ENCODE measurements at places on chromosomes 6 and 20. TPM values are rescaled to one million over a fixed set of nuclear protein-coding genes. Genes with fewer than 3 reads are reported as not detected.

GRCh38 chr20:38303908-38304379 is at the start of gene BPI:
Gene BPI (plus strand): TSS chr20:38304156. CDS start chr20:38304224, 68 bp downstream.
- DNase-seq: peak; percentile 89

The TAGAP gene
- total RNA-seq: 1.7 TPM

GRCh38 chr20:24572140-24572539 is 102.7 kb downstream of the SYNDIG1 start:
- DNase-seq: no peak

- DNase-seq: no peak
These were observed 20.9 kb downstream of the KCTD20 start for GRCh38 chr6:36463676-36464075.

GRCh38 chr6:5401845-5402738 is 140.8 kb downstream of the FARS2 start:
- DNase-seq: no peak

The RUNX2 gene
- 0.43 TPM for total RNA-seq

The GHRH gene
- not detected for total RNA-seq

The PPIL6 gene
- total RNA-seq: 4.5 TPM

The DAAM2 gene
- total RNA-seq: 14.7 TPM

The ENPP5 gene
- total RNA-seq: 2.8 TPM

The SLC26A8 gene
- total RNA-seq: not detected

GRCh38 chr6:24910961-24911725 is 24.6 kb downstream of the RIPOR2 start:
- peak; percentile 80 for DNase-seq

DNA sequence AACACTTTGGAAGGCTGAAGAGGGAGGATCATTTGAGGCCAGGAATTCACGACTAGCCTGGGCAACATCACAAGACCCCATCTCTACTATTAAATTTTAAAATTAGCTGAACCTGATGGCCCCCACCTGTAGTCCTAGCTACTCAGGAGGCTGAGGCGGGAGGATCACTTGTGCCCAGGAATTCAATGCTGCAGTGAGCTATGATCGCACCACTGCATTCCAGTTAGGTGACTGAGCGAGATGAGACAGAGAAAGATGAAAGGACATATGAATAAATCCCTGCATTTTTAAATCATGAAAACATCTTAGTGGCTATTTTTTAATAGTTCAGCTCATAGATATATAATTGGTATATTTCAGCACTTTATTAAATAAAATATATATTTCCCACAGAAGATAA is 93.8 kb downstream of the GPR63 start:
- no peak for DNase-seq

DNA sequence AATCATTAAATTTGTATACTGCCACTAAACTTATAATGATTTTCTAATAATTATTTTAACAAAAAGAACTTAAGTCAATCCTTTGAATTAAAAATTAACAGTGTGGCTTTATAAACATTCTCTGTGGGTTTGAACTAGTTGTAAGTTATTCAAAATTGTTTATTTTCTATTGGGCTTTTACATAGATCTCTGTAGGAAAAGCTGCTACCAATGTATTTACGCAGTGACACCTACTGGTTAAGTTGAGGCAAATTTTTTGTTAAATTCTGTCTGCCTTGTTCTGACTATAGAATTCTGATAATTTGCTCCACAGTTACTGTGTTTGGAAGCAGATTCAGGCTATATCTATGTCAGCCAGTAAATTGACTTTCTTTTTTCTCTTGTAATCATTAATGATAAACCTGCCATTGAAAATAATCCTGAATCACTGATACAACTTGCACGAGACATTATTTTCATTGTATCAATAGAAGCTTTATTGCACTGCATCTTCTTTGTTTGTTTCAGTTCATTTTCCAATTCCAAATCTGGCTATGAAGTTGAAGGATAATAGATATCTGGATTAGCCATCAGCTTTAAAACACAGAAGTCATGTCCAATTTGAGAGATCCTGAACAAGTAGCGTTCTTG is 66.0 kb upstream of the UTRN start:
- DNase-seq: no peak

GRCh38 chr6:106090001-106090400 is 3.9 kb downstream of the PRDM1 start:
- DNase-seq: no peak

The GSTA3 gene
- not detected for total RNA-seq

DNA sequence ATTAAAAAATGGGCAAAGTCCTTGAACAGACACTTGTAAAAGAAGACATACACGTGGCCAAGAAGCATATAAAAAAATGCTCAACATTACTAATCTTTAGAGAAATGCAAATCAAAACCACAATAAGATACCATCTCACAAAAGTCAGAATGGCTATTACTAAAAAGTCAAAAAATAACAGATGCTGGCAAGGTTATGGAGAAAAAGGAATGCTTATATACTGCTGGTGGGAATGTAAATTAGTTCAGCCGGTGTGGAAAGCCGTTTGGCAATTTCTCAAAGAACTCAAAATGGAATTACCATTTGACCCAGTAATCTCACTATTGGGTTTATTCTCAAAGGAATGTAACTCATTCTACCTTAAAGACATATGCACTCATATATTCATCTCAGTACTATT is 166.6 kb downstream of the KHDC1L start:
- DNase-seq: no peak

The WFDC12 gene
- not detected for total RNA-seq

- no peak for DNase-seq
These were observed at the start of gene ANKRD60 for GRCh38 chr20:58228484-58229197. Gene ANKRD60 (minus strand): TSS chr20:58228653. CDS start chr20:58228653, 0 bp downstream.

The EGFL8 gene
- 7.8 TPM for total RNA-seq

The FUT9 gene
- total RNA-seq: not detected

- no peak for DNase-seq
These were observed 1.1 kb downstream of the PPIL4 start for GRCh38 chr6:149544646-149545257.

DNA sequence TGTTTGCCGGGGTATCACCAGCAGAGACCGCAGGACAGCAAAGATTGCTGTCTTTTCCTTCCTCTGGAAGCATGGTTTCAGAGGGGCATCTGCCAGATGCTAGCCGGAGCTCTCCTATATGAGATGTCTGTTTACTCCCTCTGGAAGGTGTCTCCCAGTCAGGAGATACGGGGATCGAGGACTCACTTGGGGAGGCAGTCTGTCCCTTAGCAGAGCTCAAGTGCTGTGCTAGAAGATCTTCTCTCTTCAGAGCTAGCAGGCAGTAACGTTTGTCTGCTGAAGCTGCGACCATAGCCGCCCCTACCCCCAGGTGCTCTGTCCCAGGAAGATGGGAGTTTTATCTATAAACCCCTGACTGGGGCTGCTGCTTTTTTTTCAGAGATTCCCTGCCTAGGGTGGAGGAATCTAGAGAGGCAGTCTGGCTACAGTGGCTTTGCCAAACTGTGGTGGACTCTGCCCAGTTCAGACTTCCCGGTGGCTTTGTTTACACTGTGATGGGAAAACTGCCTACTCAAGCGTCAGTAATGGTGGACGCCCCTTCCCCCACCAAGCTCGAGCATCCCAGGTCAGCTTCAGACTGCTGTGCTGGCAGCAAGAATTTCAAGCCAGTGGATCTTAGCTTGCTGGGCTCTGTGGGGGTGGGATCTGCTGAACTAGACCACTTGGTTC is 133.0 kb upstream of the FLRT3 start:
- no peak for DNase-seq

The EFCAB8 gene
- 0.43 TPM for total RNA-seq

The SLC12A5 gene
- not detected for total RNA-seq

- no peak for DNase-seq
These were observed 91.3 kb downstream of the FRK start for GRCh38 chr6:115969207-115969929.

- DNase-seq: no peak
These were observed 20.0 kb upstream of the TRIM27 start for GRCh38 chr6:28943557-28944411.

- no peak for DNase-seq
These were observed 34.3 kb downstream of the FNDC1 start for GRCh38 chr6:159203304-159204005.

The MYBL2 gene
- total RNA-seq: 1.4 TPM

GRCh38 chr6:141164042-141164743 is 968.5 kb upstream of the GJE1 start:
- no peak for DNase-seq

DNA sequence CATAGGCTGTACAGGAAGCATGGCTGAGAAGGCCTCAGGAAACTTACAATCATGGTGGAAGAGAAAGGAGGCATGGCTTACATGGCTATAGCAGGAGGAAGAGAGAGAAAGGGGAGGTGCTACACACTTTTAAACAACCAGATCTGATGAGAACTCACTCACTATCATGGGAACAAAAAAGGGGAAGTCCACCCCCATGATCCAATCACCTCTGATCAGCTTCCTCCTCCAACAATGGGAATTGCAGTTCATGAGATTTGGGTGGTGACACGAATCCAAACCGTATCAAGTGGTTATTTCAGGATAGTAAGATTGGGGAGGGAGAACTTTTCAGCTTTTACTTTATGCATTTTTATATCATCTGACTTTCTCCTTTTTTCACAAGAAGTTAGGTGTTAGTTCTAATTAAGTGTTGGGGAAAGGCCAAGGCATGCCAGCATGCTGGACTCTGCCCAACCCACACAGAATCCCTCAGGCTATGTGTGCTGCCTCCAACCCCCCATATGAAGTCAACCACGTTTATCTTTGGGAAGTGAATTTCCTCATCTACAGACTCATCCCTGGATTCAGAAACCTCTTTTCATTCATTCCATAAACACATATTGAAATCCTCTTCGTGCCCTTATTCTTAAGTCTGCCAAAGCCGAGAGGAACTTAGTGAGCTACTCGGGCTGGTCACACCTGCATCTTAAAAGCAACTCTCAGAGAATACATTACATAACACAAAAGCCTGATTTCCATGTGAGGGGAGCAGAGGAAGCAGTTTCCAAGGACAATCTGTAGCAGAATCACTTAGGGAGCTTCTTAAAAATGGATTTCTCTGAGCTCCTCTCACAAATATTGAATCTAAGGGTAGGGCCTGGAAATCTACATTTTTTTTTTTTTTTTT is 16.7 kb upstream of the CLIC5 start:
- DNase-seq: no peak

DNA sequence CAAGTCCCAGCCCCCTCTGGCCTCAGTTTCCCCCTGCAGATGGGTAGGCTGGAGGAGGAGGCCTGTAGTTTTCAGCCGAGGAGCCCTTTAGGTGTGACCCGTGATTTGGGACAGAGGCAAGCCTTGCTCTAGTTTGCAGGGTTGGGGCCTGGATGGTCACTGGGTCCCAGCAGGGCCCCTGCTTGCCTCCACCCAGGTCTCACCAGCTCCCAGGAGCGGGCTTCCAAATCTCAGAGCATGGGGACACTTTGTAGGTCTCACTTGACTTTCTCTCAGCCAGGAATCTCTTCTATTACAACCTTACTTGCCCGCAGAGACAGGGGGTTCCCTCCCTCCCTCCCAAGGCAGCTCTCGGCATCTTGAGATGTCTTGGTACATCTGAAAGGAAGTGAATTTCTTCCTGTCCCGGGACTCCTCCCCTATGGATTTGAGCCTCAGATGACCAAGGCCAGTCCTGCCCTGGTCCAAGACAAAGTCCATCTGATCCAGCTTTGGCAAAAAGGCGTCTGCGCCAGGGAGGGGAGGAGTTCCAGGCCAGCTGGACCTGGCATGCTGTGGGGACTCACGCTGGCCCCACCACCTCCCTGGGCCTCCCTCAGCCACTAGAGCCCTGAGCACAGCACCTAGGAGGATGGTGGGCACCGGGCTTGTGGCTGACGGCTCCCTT is 47.4 kb downstream of the SRC start:
- DNase-seq: peak; percentile 1

DNA sequence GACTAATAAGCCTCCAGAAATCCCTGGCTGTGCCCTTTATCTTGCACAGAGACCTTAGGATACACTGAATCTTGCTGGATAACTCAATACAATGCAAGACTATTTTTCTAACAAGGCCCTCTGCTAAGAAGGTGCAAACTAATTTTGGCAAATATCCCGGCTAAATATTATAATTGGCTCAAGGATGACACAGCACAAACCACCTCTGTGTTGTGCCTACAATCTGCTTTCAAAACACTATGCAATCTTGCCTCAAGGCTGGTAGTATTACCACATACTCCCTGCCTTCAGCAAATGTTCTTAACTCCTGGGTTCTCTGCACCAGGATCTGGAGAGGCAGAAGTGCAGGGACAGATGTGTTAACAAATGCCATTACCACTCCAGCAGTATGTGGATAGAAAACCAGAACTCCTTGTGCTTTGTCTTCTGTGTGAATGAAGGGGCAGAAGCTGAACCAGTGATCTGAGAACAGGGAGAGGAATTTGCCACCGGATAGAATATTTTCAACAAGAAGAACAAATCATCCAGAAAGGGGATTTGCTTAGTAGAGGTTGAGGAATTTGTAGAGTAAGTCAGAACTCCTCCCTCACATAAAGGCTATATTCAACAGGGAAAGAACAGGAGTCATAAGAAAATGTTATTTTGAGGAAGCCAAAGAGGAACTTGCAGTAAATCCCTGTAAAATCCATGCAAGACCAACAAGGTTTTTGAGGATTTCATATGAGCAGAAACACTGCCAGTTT is 74.1 kb upstream of the SLC4A11 start:
- no peak for DNase-seq

The FNDC11 gene
- total RNA-seq: 0.16 TPM

DNA sequence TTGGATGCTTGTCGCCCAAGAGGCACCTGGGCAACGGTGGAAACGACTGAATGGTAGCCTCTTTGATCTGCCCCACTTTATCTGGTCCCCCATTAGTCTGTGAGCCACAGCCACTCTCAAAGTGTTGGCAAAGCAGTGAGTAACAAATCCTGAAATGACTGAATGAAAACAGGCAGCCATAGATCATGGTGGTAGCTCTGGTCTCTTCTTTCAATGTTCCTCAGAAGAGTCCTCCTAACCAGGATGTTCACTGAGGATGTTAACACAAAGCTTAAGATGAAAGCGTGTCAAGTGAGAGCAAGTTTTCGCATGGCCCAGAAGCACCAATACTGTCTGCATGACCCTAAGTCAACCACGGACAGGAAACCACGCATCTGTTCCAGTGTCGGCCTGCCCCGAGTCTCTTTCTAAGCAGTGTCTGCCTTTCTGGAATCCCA is 107.3 kb downstream of the IRF4 start:
- no peak for DNase-seq

DNA sequence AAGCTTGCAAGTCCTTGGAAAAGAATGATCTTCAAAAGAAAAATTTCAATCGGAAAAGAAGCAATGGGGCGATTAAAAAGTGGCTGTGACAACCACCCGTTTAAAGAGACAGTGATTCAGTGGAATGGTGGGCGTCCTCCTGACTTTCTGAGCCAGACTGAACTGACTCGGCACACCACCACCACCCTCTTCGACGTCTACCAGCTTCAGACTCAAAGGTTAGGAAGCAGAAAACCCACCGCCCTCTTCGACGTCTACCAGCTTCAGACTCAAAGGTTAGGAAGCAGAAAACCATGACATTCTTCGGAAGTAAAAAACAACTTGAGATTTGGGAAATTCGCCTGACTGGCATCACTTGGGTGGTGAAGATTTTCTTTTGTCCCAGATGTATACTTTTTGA is 28.3 kb upstream of the IRF4 start:
- no peak for DNase-seq

GRCh38 chr6:20605581-20605980 is 71.3 kb downstream of the CDKAL1 start:
- no peak for DNase-seq
